Posterior vena cava (tissue), 2 donors: ENCODE measurements at places on chromosomes 1 and 21. TPM values are rescaled to one million over a fixed set of nuclear protein-coding genes. Genes with fewer than 3 reads are reported as not detected.

DNA sequence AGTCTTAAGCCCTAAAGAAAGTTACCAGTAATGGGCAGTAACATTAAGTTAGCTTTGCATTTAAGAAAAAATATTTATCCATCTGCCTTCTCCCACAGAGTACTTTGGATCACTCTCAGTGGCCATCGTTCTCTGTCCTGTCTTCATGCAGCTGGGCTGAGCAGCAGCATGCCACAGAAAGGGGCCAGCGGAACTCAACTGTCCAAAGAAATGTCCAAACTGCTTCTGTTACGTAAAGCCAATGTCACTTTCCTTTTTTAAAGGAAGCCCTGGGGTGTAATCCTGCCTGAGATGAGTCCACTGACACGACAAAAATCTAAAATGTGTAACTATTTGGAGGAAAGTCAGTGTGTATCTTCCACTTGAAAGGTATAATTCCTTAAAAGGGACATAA lies 291.6 kb downstream of the SMYD3 start:
- no peak for DNase-seq

DNA sequence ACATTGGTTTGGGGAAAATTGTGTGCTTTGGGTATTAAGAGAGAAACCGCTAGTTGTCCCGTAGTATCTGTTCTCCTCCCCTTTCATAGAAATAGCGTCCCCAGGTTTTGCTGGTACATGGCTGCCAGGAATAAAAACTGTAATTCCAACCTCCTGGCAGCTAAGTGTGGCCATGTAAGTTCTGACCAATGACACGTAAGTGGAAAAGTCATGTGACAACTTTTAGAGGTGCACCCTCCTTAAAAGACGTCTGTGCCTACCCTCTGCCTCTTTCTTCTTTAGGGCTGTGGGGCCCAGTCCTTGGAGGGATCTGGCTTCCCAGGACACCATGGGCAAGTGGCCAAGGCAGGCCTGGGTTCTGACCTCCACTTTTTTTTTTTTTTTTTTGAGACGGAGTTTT lies 59.3 kb downstream of the UMODL1 start:
- DNase-seq = no peak

DNA sequence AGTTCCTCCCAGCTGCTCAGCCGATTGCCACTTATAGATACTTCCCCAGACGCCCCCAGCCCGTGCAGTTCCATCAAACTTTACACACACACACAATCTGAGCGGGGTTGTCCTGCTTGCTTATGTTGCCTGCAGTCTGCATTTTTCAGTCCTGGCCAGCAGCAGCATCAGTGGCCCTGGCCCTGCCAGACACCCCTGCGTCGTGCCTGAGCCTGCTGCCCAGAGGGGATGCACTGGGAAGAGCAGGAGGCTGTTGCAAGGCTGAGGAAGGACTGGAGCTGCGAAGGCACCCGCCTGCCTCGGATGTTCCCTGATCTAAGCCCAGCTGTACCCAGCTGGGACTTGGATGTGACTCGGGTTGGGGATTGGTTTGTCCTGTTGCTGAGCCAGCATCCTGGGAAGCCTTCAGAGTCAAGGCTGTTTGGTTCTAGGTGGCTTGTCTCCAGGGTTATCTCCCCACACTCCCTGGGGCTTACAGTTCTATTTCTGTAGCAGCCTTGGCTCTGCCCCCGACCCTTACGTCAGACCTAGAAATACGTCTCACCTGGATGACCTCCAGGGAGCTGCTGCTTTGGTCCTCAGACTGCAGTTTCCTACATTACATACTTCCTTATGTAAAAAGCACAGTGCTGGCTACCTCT lies 42.3 kb downstream of the MAN1C1 start:
- no peak for DNase-seq

DNA sequence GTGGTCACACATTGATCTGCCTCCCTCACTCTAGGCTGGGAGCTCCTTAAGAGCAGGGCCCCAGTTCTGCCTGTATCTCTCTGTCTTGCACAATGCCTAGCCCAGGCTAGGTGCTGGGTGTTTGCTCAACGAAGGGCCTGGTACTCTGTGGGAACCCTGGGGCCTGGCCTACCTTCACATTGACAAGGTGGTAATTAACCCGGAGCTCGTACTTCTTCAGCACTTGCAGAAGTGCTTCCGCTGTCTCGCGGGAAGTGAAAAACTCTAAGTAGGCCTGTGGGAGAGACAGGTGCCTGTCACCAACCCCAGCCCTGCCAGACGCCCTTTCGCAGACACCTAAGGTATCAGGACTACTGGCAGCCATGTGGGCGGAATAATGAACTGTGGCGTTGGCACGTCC lies 13.7 kb downstream of the MTHFR start:
- peak; percentile 62 for DNase-seq

CACNA1S gene
- total RNA-seq = 0.05 TPM

CCDC27 gene
- not detected for total RNA-seq

CELA3A gene
- total RNA-seq = 7.6 TPM

AADACL3 gene
- not detected for total RNA-seq

TNFRSF1B gene
- 37.6 TPM for total RNA-seq

EDARADD gene
- 0.24 TPM for total RNA-seq
